ENCODE measurements at places on chromosomes 13 and 19.

DNA sequence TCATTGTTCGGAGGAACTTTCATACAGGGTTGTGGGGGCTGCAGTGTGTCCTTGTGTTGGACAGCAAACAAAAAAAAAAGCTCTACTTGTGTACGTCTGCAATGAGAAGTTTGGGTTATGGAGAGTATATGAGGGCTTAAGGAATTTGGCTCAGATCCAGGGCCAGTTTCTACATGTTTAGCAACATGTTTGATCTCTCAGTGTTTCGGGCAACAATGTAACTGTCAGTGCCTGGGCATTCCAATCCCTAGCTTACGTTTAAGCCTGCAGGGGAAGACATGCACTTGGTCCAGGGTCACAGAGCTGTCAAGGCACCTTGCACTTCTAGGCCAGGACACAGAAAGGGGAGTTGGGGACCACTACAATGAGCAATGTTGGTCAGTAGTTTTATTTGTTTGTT is 13.9 kb downstream of the ZNF543 start:
- DNase-seq, result no peak

DNA sequence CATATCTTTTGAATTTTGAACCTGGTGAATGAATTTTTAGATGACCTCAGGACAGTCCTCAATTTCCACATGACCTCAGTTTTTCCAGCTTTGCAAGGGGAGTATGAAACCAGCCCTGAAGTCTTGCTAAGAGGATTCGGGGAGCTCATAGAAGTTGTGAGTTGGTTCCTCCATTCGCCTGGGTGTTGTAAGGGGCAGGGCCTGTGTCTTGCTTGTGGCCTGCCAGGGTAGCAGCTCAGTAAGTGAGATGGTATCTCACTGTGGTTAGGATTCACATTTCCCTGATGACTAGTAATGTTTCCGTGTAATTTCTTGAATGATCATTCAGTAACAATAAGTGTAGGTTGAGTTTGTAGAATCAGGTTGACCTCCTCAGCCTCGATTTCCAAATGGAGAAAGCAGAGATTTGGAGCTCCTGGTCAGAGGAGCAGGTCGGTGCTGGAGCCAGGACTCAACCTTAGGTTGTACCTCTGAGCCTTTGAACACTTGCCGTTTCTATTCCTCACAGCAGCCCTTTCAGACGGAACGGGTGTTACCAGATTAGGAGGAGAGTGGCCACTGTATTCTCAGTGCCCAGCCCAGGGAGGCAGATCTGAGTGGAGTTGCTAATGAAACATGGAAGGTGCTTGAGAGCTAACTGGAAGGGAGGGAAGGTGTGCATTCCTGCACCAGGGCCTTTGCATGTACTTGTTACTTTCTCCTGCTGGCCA is 14.6 kb downstream of the NACC1 start:
- no peak for DNase-seq

DNA sequence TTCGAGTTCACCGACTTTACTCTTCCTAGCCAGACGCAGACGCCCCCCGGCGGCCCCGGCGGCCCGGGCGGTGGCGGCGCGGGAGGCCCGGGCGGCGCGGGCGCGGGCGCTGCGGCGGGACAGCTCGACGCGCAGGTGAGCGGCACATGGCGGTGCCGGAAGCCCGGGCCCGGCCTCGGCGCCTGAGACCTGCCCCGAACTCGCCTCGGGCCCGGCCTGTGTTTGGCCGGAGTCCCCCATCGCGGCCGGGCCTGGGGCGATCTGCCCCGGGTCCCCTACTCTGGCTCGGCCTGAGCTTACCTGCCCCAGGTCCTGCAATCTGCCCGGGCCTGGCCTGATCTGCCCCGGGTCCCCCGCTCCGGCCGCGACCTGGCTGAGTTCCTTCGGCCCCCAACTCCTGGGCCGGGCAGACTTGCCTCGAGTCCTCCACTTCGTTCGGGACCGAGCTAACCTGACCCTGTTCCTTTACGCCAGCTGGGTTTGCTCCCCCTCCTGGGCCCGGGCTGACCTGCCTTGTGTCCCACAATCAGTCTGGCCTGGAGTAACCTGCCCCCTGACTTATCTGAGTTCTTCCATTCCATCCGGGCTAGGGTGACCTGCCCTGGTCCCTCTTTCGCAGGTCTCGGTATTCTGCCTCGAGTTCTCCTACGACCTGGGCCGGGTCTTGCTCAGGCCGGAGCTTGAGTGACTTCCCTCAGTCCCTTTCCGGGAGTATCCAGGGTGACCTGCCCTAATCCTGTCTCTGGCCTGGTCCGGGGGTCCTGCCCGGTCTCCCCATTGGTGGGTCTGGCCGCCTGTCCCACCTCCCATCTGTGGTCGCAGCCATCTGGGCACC is 764 bp downstream of the UPF1 start:
- DNase-seq, result no peak

GRCh38 chr19:35773020-35773806 is 2.2 kb upstream of the ARHGAP33 start:
- no peak for DNase-seq

GRCh38 chr13:36526897-36527296 is 94.6 kb downstream of the CCNA1 start:
- no peak for DNase-seq

DNA sequence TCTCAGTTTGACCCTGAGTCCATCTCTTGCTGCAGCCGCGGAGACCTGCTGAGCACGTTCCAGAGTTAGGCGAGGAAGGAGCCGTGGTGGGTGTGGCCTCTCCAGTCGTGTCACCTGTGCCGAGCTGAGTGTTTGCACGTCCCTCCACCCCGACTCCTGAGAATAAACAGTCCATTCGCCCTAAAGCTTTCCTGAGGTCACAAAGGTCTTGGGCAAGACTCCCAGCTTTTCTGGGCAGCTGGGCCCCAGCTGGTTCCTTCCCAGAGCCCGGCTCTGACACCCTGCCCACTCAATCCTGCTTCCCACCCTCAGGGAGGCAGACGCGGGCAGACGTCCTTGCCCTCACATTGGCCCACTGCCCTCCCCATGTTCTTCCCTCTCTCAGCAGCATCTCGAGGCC is 142.2 kb downstream of the KCTD15 start:
- DNase-seq, result no peak

- no peak for DNase-seq
These were observed 10.7 kb upstream of the EVI5L start for GRCh38 chr19:7819337-7819736.

GRCh38 chr19:517721-518597 is 10.7 kb downstream of the TPGS1 start:
- DNase-seq, result no peak

GRCh38 chr13:98265692-98266551 is 88.9 kb upstream of the RNF113B start:
- DNase-seq, result no peak

DNA sequence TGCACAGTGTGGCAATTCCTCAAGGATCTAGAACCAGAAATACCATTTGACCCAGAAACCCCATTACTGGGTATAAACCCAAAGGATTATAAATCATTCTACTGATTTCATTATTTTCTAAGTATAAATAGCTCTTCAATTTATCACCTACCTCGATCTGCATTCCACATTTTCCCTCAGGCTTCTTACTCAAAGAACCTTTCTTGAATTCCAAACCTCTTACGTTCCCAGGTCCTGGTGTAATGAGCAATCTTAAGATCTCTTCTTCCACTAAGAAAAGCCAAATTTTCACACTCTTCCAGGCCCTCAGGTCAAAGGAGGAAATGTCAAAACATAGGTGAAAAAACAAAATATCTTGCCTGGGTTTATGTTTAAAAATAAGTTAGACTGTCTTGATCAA is 237.3 kb upstream of the GPC6 start:
- no peak for DNase-seq

DNA sequence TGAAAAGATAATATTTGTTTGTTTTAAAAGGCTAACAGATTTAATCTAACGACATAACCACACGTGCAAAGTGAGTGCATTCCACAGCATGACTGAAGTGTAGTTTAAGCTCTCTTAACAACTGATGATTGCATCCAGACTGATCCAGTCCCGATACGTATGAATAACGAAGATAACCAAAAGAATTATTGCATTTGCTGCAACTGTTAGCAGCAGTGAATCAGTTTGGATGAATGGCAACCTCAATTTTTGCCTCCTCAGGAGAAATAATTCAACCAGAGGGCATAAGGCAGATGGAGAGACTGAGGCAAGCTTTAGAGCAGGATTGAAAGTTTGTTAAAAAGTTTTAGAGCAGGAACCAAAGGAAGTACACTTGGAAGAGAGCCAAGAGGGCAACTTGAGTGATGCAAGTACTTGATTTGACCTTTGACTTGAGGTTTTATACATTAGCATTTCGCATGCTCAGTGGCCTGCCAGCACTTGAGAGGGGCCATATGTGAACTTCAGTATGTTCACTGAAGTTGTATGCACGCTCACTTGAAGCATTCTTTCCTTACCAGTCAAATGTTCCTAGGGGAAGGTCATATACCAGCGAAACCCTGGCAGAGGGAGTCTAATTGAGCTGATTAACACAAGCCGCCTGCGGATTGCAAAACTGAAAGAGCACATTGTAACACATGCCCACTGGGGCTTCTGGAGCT is 835.0 kb upstream of the PCDH20 start:
- DNase-seq, result no peak

DNA sequence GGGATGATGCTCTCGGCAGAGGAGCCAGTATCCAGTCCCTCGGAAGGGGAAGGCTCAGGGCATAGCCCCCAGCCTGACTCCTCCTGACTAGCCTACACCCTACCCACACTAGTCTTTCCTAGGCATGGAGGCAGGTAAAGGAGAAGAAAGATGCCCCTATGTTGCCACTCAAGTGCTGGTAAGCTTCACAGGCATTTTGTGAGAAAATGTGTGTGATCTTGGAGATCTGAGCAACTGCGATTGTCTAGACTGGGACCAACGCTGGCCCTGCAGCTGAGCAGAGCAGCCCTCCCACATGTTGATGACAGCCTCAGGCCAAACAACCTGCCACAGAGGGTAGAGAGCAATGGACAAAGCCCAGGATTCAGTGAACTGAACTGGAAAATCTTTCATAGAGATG is 11.7 kb upstream of the ATP12A start:
- no peak for DNase-seq

- DNase-seq, result no peak
These were observed 1049.0 kb downstream of the OLFM4 start for GRCh38 chr13:54077569-54077968.

GRCh38 chr13:39272994-39273393 is 234.7 kb downstream of the NHLRC3 start:
- no peak for DNase-seq

- DNase-seq, result no peak
These were observed 29.2 kb upstream of the TSHZ3 start for GRCh38 chr19:31378404-31378803.

GRCh38 chr13:43484432-43485225 is 302.1 kb downstream of the ENOX1 start:
- no peak for DNase-seq

GRCh38 chr19:31113293-31113692 is 235.9 kb downstream of the TSHZ3 start:
- no peak for DNase-seq

DNA sequence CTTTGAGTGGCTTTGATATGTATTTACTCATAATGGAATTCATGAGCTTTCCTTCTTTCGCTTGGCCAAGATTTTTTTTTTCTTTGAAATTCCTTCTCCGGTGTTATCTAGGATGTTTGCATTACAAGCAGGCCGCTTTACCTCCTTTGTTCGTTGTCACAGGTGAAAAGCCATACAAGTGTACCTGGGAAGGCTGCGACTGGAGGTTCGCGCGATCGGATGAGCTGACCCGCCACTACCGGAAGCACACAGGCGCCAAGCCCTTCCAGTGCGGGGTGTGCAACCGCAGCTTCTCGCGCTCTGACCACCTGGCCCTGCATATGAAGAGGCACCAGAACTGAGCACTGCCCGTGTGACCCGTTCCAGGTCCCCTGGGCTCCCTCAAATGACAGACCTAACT is 16.7 kb downstream of the KLF5 start:
- DNase-seq, result no peak

DNA sequence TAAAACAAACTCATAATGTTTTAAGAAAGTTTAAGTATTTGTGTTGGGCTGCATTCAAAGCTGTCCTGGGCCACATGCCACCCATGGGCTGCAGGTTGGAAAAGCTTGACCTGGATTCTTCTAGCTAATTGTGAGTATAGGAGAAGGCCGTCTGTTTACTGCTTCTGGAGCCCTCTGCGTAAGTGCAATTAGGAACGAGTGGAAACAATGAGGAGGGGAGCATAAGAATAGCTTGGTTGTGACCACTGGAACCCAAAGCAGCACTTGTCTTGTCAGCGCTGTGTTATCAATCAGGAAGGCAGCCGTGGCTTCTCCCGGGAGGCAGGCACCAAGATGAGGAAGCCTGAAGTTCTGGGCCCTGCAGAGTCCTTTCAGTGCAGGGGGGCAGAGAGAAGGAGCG is 110.4 kb upstream of the MBNL2 start:
- no peak for DNase-seq

DNA sequence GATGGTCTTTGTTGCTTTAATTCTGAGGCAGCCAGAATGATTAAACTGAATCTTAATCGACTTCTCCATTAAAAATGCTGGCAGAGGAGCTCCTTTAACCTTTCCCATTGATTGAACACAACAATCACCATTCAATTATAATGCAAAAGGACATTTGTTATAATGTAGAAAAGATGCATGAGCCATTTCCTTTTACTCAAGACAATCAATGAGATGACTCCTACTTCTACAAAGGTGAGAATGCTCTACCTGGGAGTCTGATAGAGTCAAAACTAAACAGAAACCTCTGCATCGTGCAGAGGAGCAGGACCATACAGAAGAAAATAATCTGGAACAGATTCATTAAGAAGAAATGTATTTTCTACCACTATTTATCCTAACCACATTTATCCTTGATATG is 253.6 kb upstream of the DACH1 start:
- no peak for DNase-seq

DNA sequence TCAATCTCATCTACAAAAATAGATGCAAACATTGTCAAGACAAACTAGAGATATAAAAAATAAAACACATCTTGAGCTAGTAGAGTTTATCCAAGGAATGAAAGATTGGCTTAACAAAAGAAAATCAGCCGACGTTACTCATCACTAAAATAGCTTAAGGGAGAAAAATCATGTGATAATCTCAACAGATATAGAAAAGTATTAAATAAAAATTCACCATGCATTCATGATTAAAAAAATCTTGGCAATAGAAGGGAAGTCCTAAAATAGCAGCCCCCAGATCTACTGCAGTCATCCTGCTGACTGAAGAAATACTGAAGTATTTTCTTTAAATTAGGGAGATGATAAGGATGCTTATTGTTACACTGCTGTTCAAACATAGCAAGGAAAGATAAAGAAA is 12.6 kb upstream of the DCLK1 start:
- DNase-seq, result no peak

- no peak for DNase-seq
These were observed 27.9 kb upstream of the DLEU7 start for GRCh38 chr13:50871405-50871804.

DNA sequence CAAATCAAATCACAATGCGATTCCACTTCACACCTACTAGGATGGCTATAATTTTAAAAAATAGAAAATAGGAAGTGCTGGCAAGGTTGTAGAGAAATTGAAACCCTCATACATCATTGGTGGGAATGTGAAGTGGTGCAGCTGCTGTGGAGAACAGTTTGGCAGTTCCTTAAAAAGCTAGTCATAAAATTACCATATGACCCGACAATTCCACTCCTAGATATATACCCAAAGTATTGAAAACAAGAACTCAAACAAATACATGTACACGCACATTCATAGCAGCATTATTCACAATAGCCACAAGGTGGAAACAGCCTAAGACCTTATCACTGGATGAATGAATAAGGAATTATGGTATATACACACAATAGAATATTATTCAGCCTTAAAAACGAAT is 12.0 kb downstream of the HMGB1 start:
- DNase-seq, result no peak
